T-helper 2 cell (primary cell): ENCODE measurements at places on chromosomes 2 and 18.

DNA sequence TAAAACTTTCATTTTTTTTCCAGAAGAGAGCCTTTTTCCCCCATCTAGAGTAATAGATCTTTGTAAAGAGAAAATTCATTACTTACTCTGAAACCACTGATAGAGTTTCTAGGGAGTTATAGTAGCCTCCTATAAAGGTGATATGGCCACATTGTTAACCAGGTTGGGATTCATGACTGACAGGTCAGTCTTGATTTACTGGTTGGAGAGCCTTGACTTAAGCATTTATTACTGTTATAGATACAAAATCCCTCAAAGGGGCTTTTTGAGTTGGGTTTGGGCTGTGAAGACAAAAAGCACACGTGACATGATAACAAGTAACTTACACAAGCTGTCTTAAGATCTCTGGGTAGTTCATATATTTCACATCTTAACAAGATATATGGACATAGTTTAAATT, 141.0 kb downstream of the GREB1L start:
- no peak for DNase-seq

- no peak for DNase-seq
Observed at GRCh38 chr18:46008531-46008930, 41.4 kb upstream of the EPG5 start.

GRCh38 chr2:159960414-159960813, 102.0 kb downstream of the PLA2R1 start:
- DNase-seq = no peak

GRCh38 chr2:14428056-14428455, 204.5 kb upstream of the LRATD1 start:
- DNase-seq = no peak

GRCh38 chr2:207533461-207534008, 3.8 kb downstream of the CREB1 start:
- DNase-seq = no peak

DNA sequence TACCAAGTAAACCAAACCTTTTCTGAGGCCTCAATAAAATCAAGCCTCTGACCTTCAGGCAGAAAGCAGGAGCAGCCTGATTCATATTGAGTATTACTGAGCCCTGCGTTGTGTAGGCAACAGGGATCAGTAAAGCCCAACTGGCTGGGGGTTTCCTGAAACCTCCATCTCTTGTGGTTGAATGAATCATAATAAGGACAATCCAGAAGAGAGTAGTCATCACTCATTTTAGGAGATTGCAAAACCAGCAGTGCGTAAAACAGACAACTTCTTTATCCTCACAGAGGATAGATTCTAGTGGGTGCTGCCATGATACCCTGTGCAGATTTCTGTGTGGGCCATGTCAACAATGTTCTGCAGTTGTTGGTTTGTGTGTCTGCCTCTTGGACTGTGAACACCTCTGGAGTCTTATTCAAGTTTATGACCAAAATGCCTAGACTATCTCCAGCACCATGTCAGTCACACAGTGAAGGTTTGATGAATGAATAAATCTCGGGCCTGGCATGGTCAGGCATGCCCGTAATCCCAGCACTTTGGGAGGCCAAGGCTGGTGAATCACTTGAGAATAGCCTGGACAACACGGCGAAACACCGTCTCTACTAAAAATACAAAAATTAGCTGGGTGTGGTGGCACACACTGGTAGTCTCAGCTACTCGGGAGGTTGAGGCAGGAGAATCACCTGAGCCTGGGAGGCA, 51.8 kb upstream of the RAB27B start:
- DNase-seq = no peak

- DNase-seq = no peak
Observed at GRCh38 chr18:78782951-78783563, 196.6 kb upstream of the SALL3 start.

- no peak for DNase-seq
Observed at GRCh38 chr2:622357-622756, 54.8 kb downstream of the TMEM18 start.

- DNase-seq = no peak
Observed at GRCh38 chr2:46470114-46470628, 9.2 kb upstream of the TMEM247 start.

GRCh38 chr2:109554758-109555157, 59.0 kb downstream of the SEPTIN10 start:
- DNase-seq = no peak

GRCh38 chr2:152067823-152068222, 31.0 kb downstream of the CACNB4 start:
- DNase-seq = no peak

DNA sequence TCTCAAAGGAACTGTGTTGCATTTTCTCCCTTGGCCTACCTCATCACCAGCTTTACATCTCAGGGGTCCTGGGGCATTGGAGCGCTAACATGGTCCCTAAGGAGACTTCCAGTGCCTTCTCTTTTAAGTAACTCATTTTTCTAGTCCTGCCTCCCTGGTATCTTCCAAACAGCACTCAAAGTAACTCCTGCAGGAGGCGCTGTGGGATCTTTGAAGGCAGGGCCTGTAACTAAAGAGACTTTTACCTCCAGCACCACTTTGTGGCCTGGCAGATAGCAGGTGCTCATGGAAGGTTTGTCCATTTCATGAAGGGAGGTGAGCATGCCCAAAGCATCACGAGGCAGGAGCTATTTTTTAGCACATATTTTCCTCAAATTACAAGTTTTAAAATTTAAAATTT, 411.0 kb upstream of the GYPC start:
- DNase-seq = no peak

GRCh38 chr18:10514082-10514481, 11.7 kb upstream of the NAPG start:
- DNase-seq = no peak

- DNase-seq = no peak
Observed at GRCh38 chr18:10846657-10847407, 302.5 kb downstream of the PIEZO2 start.

GRCh38 chr2:189982780-189983394, 79.6 kb downstream of the MSTN start:
- DNase-seq = no peak

- no peak for DNase-seq
Observed at GRCh38 chr2:202818321-202818720, 53.2 kb downstream of the ICA1L start.

- DNase-seq = no peak
Observed at GRCh38 chr2:95271381-95271971, 2.8 kb upstream of the PROM2 start.

DNA sequence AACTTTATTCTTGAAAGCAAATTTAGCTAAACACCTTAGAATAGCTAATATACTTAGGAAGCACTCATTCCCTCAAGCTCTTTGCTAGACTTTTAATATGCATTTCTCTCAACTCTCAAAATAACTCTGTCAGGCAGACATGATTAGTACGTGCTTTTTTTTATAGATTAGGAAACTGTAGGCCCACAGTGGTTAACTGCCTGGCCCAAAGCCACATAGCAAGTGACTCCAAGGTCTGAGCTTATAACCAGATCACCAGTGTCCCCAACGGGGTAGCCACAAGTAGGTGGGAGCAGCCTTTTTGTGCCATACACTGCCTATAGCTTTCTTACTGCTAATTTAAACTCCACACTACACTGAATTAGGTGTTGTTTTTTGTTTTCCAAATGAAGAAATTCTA, 576.8 kb downstream of the METTL4 start:
- DNase-seq = no peak

DNA sequence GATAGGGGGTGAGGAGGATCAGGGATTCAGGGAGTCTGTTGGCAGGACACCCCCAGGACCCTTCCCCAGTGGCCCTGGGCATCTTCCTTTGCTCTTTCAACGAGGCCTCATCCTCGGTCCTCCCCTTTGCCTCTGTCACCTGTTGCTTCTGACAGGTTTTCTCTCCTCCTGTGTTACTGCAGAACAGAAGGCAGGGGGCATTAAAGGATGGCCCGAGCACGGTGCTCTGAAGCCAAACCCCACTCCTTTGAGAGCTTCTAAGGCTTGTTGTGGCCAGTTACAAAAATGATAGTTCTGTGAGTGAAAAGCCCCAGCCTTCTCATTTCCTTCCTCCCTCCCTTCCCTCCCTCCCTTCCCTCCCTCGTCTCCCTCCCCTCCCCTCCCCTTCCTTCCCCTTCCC, 82.5 kb downstream of the THNSL2 start:
- no peak for DNase-seq

DNA sequence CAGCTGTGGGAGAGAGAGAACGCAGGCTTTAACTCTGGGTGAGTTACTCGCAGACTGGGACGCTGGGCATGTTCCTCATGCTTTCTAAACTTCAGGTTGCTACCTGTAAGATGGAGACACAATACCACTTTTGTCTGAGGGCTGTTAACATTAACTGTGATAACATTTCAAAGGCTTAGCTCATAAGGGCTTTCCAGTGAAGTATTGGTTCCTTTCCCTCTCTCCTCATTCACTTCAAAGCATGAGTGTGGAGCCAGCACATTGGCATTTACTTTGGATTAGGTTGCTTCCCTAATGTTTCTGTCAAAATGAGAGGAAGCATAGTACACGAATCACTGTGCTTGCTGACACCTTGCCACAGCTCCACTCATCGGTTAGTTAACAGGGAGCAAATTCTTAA, 30.2 kb downstream of the INSIG2 start:
- no peak for DNase-seq

- DNase-seq = no peak
Observed at GRCh38 chr2:127092901-127093516, 13.9 kb downstream of the BIN1 start.

- no peak for DNase-seq
Observed at GRCh38 chr2:95345563-95346230, 48.5 kb downstream of the KCNIP3 start.

- peak; percentile 82 for DNase-seq
Observed at GRCh38 chr2:39141334-39142271, 20.8 kb upstream of the SOS1 start.

DNA sequence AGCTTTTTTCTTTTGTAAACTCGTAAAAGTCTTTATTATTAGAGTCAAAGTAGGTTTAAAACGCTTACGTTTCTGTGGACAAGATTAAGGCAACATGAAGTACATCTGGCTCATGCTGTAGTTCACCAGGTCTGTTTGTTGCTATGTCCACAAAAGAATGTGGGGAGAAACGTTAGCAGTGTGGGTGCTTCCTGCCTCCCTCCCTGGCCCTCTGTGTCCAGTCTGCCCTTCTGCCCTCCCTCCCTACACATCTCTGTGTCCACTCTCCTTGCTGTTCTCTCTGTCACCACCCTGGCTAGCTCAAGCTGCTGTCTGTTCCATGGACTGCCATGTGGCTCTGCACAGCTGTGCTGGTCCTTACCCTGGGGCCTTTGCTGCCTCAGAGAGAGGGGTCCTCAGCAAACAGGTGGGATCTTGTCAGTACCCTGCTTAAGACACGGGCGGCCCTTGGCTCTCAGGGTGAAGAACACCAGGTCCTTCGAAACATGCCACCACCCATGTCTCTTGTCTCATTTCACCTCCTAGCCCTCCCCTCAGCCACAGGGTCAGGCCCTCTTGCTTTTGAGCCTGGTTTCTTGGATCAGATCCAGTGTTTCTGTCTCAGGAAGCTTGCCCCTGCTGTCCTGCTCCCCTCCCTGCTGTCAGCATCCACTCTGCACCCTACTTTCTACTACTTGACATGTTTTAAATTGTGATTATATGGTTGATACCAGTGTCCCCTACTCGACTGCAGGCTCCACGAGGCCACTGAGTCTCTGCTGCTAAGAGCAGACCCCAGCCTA, 79.2 kb downstream of the LIMS1 start:
- DNase-seq = no peak

GRCh38 chr2:37672870-37673184, 1.4 kb upstream of the CDC42EP3 start:
- DNase-seq = no peak

GRCh38 chr2:217722883-217723472, 279.8 kb downstream of the TNS1 start:
- DNase-seq = no peak

DNA sequence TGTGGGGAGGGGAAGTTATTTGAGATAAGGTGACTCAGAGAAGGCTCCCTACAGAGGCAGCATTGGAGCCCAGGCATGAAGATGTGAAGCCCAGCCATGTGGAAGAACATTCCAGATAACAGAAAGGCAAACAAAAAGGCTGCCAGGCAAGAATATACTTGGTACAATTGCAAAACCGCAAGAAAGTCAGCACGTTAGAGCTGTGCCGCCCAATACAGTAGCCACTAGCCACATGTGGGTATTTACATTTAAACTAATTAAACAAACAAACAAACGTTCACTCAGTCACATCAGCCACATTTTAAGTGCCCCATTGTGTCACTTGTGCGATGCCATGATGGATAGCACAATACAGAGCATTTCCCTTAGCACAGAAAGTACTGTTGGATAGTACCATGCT, 179.6 kb downstream of the SATB2 start:
- DNase-seq = no peak

- DNase-seq = no peak
Observed at GRCh38 chr2:157466764-157467163, 22.9 kb upstream of the CYTIP start.

DNA sequence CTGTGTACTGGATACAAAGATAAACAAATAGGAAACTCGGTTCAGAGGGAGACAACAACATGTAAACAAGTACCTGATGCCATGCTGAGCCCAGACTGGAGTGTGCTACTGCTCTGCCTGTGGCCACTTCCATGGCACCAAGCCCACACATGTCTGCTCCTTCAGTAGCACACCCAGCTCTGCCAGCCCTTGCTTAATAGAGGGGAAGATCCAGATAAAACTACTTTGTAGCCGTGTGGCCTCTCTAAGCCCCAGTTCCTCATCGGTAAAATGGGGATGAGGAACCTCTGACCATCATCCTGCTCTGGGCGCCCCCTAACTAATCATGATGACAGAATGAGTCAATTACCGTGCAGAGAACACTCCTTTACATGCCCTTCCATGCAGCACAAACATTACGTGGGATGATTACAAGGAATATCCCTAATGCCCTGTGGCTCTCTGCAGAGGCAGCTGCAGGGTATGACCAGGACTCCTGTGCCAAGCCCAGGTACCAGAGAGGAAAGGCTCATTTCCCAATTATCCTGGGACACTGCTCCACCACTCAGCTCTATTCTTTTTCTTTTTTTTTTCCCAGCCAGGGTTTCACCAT, 34.9 kb downstream of the DNMT3A start:
- no peak for DNase-seq

DNA sequence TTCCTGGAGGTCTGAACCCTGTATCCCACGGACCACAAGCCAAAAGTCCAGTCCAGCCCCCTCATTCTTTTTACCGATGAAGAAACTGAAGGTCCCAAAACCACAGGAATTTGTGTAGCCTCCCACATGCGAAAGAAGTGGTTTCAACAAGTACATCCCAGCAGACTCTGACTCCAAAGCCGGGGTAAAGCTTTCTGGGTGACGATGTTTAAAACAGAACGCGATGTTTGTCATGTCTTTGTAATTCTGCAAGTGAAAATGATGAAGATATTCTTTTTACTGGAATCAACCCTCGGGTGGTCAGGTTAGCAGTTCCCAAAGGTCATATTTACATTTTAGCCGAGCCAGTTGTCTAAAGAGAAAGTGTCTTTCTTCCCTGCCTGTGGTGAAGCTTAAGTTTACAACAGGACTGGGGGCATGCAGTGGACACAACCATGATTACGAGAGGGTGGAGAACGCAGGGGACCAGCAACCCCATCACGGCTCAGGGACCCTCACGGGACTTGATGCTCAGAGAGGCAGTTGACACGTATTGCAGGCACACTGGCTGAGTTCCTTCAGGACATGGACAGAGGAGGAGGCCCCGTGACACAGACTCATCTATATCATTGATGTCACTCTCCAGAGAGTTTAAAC, 17.8 kb upstream of the TMEM131 start:
- DNase-seq = no peak

GRCh38 chr2:55843096-55843993, 80.2 kb downstream of the EFEMP1 start:
- DNase-seq = no peak

GRCh38 chr18:23536204-23536603, 32.9 kb downstream of the RMC1 start:
- no peak for DNase-seq
